Occipital lobe (tissue), 3 donors: ENCODE measurements at places on chromosomes 11 and 22. TPM values are rescaled to one million over a fixed set of nuclear protein-coding genes. Genes with fewer than 3 reads are reported as not detected.

PNPLA5 gene
- total RNA-seq = not detected

PTPRCAP gene
- not detected for total RNA-seq

MCHR1 gene
- total RNA-seq = 0.62 TPM

CHRNA10 gene
- not detected for total RNA-seq
